ENCODE measurements at places on chromosomes 7 and 10.

DNA sequence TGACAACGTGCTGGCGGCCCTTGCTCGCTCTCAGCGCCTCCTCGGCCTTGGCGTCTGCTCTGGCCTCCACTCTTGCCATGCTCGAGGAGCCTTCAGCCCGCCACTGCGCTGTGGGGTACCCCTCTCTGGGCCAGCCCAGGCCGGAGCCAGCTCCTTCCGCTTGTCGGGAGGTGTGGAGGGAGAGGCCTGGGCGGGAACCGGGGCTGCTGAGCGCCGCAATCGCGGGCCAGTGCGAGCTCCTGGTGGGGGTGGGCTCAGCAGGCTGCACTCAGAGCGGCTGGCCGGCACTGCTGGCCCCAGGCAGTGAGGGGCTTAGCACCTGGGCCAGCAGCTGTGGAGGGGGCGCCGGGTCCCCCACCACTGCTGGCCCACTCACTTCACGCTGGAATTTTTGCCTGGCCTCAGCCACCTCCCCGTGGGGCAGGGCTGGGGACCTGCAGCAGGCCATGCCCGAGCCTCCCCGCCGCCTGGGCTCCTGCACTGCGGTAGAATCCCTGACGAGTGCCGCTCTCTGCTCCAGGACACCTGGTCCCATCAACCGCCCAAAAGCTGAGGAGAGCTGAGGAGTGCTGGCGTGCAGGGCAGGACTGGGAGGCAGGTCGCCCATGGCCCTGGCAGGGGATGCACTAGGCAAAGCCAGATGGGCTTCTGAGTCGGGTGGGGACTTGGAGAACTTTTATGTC is 372.2 kb upstream of the NRG3 start:
- DNase-seq, result no peak

GRCh38 chr7:129083525-129083924 is 28.6 kb upstream of the TNPO3 start:
- no peak for DNase-seq

DNA sequence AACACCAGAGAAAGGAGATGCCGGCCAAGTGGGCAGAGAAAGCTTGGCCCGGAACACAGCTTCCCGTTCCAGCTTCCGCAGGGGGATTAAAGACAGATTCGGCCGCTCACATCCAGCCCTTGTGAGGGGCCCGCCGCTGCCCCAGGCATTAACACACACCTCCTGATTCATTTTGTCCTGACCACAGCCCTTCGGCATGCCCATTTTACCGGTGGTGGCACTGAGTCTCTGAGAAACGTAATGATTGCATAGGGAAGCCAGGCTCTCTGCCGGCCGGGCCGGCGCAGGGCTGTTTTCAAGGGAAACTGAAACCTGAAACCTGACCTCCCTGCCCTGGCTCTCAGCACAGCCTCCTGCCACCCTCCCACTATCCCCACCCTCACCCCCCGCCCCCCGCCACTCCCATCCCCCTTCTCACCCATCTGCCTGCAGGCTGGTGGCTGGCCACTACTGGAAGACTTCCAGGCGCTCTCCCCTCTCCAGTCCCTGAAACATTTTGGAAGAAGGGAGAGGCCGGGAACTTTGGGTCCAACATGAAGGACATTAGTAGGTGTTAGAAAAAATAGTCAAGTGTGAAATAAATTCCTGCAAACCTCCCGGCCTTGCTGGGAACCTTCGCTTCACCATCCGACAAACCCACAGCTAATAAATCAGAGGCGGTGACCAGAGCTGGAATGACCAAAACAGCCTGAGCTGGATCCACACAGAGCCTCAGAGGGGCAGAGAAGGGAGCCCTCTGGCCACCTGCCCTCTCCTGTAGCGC is 83.5 kb upstream of the CUX1 start:
- DNase-seq, result no peak

GRCh38 chr7:98713165-98713810 is 96.2 kb downstream of the NPTX2 start:
- no peak for DNase-seq

DNA sequence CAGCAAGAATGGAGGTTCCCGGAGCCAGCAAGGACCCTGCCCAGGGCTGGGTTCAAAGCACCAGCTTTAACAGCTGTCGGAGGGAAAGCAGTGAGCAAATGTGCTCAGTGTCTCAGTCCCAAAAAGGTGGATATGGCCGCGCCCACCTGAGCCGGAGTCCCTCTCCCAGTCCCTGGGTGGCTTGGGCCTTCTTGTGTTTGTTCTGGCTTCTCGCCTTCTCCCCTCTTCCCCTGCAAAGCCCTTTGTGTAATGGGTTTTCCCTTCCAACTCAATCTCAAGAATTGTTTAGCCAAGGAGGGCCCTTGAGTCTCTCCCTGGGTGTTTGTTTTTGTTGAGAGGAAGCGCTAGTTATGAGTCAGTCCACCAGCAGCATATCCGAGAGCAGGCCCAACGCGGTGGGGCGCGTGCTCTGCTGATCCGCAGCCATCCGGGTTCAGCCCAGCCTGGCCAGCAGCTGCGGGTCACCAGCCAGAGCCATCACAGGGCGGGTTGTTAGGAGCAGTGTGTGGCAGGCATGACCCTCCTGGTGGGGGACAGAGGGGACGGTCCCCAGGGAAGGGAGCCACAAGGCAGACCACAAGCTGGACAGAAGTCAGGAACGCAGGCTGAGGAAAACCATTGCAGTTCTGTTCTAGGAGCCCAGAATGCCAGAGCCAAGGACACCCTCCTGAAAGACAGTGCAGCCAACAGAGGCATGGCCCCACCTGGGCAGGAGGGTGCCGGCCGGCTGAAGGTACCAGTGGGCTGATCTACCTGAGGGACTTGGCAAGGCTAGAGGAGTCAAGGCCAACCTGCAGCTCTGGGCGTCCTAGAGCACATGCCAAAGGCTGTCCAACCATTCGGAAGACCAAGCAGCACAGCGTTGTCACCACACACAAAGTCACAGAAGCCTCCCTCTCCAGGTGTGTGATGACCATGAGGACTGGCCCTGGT is 21.3 kb downstream of the CALML3 start:
- DNase-seq, result no peak

- DNase-seq, result no peak
Measured at GRCh38 chr7:11699666-11700065, 132.3 kb downstream of the THSD7A start.

GRCh38 chr10:50464004-50464409 is 159.7 kb downstream of the SGMS1 start:
- DNase-seq, result no peak

DNA sequence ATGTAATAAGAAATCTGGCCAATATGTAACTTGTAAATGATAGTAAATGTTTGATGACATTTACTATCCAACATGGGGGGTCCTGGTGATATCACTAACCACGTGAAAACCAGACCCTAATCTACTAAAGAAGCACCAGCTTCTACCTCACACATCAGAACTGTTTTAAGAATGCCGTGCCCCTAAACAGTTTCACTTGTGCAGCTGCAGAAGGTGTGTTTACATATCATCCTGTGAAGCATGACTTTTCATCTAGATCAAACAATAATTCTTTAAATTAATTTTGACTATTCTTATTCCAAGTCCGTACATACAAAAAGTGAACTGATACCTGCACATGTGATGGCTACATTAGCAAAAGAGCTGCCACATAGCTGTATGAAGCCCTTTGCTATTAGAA is 61.0 kb downstream of the STEAP1B start:
- no peak for DNase-seq

DNA sequence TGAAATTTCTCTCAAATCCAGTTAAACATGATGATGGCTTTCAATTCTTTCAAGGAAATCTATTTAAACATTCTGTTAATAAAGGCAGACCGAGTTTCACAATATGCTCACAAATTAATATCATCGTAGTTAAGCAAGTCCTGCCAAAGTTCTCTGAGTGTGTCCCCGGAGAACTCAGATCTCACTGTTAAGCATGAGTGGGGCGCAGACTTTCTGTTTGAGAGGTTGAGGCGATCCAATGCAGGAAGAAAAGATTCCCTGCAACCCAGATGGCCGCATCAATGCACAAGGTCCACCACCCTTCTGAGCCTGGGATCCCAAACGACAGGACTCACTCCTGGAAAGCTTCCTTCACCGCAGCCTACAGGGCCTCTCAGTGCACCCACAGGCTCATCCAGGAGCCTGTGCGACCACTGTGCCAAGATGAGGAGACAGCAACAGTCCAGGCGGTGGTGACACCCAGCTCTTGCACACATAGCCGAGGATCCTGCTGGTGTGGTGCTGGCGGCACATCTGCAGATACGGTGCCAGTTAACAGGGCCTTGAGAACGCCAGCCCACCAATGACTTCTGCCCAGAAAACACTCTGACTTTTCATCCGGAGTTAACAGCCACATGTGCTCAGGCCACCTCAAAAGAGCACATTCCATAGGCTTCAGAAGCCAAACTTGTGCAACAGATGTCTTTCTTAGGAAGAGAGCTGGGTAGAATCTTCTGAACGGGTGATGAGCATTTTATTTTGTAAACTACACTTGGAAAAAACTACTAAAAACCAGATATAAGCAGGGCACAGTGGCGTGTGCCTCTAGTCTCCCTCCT is 102.1 kb downstream of the ZRANB1 start:
- DNase-seq, result no peak

GRCh38 chr7:99379043-99379577 is 4.6 kb downstream of the ARPC1B start:
- DNase-seq, result peak; percentile 54

GRCh38 chr7:82106201-82106600 is 336.4 kb upstream of the HGF start:
- DNase-seq, result no peak

- no peak for DNase-seq
Measured at GRCh38 chr7:55575733-55576132, 3.4 kb upstream of the VOPP1 start.

DNA sequence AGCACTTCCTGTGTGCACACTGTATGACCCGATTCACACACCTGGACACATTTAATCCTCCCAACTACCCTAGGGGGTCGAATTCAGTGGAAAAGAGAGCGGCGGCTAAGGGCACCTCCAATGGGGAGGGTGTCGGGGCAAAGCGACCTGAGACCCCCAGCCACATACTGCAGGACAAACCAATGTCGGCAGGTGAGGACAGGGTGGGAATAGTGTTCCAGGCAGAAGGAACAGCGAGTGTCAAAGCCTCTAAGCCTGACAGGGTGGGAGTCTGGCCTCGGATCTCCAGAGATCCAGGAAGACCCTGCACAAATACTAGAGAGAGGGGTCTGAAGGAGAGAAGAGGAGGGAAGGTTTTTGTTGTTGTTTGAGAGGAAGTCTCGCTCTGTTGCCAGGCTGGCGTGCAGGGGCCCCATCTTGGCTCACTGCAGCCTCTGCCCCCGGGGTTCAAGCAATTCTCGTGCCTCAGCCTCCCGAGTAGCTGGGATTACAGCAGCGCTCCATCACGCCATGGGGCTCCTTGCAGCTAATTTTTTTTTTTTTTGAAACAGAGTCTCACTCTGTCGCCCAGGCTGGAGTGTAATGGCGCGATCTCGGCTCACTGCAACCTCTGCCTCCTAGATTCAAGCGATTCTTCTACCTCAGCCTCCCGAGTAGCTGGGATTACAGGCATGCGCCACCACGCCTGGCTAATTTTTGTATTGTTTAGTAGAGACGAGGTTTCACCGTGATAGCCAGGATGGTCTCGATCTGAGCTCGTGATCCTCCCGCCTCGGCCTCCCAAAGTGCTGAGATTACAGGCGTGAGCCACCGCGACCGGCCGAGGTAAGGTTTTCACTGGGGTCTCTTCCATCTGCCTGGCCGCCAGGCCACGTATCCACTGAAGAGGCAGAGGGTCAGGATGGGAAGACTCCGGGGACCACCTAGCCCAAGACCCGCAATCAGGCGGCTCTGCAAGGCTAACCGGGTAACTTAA is 1.2 kb upstream of the ARPC1B start:
- no peak for DNase-seq

DNA sequence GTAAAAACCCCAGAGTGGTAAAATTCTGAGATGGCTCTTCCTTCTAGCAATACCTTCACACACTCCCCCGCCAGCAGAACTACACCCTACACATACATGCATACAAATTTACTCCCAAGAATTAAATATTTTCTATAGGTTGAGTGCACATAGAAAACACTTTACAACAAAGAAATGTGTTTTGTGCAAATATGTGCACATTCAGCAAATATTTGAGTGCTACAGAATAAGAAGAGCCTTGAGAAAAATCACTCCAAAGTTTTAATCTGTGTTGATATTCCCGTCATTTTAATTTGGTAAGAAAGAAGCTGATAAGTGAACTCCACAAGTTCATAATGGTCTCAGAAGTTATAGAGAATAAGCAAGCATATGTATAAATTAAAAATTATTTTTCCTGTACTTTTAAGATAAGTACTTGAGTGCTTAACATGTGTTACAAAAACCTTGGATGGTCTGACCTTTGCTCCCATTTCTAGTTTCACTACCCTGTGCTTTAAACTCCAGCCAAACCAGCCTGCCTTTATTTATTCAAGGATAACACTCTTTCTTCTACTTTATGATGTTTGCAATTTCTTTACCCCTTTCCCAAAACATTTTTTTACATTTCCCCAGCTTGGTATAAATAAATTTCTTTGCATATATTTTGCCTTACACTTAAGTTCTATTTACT is 733.5 kb upstream of the LRRTM3 start:
- no peak for DNase-seq

GRCh38 chr7:69311489-69311888 is 286.8 kb upstream of the AUTS2 start:
- DNase-seq, result no peak

- no peak for DNase-seq
Measured at GRCh38 chr7:31171216-31171785, 119.2 kb downstream of the ADCYAP1R1 start.

DNA sequence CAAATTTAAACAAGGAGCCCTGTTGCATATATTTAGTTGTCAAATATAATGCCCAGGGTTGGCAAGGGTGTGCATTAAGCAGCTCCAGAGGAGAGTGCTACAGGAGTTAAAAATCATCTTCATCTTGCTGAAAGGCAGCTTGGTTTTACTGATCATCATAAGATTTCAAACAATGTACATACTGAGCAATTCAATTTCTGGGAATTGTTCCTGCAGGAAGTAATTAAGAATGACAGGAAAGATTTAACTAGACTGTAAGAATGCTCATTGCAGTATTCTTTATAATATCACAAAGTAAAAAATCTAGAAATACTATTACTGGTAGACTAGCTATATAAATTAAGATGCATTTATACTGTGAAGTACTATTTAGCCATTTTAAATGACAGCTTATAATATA is 153.6 kb downstream of the DYNC1I1 start:
- DNase-seq, result no peak

GRCh38 chr7:150954201-150954985 is 23.7 kb downstream of the KCNH2 start:
- no peak for DNase-seq

- DNase-seq, result no peak
Measured at GRCh38 chr7:88147949-88148348, 71.9 kb downstream of the SRI start.

GRCh38 chr7:129434675-129435318 is 565 bp downstream of the STRIP2 start:
- DNase-seq, result no peak
